ENCODE measurements at places on chromosomes 2 and 18.

DNA sequence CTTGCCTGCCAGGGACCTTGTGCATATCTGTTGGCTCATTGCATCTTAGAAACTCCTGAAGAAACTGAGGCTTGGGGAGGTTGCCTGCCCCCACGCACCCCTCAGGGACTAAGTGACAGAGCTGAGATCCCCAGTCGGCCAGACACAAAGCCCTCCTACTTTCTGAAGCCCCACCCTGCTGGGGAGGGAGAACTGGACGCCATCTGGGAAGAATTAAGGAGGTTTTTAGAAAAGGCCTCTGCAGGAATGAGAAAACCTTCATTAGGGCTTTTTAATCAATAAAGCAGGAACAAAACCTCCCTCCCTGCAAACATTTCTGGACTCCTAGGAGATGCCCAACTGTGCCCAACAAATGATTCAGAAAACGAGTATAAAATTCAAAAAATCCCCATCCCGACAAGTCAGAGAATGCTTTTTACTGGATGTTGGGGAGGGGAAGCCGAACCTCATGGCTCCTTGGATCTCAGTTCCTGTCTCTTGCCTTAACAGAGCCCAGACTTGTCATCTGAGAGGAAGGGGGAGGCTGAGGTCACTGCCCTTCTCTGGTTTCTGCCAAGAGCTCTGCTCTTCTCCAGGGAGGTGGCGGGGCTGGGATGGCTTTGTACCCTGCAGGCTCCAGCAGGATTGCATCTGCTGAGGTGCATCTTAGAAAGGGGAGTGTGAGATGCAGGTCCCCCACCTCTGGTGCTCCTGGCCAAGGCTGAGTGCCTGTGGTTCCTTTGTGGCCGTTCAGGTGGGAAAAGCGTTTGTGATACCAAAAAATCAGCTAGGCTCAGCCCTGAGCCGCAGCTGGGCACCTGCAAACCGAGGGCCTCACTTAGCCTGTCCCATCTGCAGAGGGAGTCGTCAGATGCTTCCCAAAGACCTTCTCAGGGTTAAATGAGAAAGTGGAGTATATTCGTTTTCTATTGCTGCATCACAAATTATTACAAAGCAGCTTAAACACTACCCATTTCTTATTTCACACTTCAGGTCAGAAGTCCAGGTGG is 142.4 kb downstream of the ZFP36L2 start:
- DNase-seq, result no peak

- DNase-seq, result no peak
Measured at GRCh38 chr18:68713796-68714195, 1.1 kb downstream of the TMX3 start.

- no peak for DNase-seq
Measured at GRCh38 chr18:55086906-55087305, 127.6 kb upstream of the CCDC68 start.

GRCh38 chr18:25170402-25170801 is 181.6 kb downstream of the ZNF521 start:
- DNase-seq, result no peak

DNA sequence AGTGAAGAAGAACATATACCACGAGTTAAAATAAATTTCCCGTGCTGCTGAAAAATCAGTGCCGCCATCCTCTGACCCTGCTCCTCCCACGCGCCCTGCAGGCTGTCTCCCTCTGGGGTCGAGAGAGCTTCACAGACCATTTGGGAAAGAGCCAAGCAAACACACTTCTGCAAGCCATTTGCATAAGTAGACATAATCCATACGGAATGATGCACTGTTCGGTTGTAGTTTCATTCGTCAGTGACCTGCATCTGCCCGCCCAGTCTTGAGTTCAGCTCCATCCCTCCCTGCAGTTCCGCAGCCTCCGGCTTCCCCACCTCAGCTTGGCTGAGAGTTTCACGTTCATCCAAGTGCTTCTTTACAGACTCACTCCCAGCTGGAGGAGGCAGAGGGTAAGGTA is 69.6 kb downstream of the TRAPPC12 start:
- DNase-seq, result no peak

DNA sequence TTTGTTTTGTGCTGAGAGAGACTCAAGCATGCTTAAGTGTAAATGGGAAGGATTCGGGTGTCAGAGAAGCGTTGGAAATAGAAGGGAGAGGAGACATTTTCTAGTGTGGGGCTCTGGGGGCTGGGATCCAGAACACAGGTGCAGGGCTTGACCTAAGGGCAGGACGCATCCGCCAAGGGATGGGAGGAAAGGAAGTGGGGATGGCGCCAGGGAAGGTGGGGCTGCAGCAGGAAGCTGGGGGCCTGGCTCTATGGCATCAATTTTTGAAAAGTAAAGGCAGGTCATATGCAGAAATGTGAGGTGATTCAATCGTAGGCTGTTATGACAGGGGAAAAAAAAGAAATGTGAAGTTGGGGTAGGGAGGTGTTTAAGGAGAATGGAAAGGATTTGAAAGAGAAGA is 143.2 kb upstream of the SERTAD2 start:
- DNase-seq, result no peak

GRCh38 chr2:165674780-165675179 is 119.3 kb downstream of the GALNT3 start:
- DNase-seq, result no peak

DNA sequence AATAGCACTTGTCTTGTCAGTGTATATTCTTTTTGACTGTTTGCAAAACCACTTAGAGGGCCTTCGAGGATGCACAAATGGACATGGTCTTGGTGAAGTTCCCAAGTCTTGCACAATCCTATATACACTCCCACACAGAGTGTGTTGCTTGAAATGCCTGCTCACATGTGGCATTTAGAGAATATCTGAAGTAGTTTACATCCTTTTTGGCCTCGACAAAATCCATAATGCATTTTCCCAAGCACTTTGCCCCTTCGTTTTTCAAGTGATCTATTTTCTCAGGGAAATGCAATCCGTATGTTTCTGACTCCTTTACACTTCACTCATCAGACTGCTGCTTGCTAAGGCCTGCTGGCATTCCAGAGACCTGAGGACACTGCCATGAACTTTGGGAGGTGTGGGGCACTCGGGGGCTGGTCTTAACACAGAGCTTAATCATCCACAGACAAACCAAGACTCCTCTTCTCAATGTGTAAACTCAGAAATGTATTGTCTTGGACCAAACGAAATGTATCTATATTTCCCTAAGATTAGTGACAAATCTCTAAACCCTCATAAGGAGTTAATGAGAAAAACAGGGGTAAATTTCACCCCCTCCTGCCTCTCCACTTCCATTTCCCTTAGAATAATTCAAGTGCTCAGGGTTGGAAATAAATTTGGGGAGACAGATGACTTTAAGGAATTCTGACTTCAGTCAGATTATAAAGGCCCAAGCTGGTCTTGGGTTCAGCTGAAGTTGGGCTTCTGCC is 219.3 kb upstream of the APCDD1 start:
- no peak for DNase-seq

- no peak for DNase-seq
Measured at GRCh38 chr2:158998551-158999248, 30.3 kb downstream of the TANC1 start.

GRCh38 chr18:37672932-37673595 is 107.5 kb upstream of the CELF4 start:
- no peak for DNase-seq

- DNase-seq, result no peak
Measured at GRCh38 chr18:3008541-3008940, 4.4 kb downstream of the LPIN2 start.

DNA sequence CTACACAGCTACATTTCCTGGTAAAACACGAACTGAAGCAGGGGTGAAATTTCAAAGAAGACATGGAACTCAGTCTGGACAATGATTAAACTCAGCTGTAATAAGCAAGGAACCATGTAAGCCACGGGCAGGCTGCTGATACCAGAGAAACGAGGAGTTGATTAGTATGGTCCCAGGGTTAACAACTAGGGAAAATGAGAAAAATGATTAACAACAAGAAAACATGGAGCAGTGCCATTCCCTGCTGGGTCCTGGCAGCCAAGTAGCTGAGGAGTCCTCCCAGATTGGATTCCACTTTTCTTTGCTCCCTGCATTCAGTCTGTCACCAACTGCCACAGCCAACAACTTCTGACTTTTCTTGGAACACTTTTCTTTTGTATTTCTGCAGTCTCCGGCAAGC is 517.0 kb upstream of the KLHL29 start:
- DNase-seq, result no peak

GRCh38 chr2:159175182-159175581 is 111.3 kb downstream of the WDSUB1 start:
- DNase-seq, result no peak

DNA sequence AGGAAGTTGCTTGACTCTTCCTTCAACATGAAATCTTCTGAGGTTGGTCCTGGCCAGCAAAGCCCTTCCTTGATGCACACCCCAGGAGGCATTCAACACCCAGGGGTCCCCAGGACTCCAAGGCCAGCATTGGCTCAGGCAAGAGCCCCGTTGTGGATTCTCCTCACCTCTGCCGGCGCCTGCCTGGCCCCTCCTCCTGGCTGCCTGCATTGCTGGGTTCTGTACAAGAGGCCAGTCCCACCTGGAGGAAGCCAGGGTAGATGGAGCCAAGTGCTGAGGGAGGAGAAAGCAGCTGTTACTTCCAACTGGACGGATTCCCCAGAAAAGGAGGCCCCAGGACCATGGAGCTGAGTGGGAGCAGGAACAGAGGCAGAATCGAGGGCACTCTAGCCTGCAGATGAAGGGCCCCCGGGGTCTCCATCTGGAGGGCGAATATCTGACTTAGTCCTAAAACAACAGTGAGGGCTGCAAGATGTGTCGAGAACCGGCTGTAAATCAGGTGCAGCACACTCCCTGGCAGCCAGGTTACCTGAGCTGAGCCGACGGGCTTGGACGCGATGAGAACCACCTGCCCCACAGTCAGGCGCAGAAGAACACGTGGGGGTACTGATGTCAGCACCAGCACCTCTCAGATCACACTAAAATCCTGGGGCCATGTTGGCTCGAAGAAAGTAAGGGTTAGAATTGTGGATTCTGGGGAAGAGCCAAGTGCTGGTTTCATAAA is 399.6 kb upstream of the SALL3 start:
- no peak for DNase-seq

DNA sequence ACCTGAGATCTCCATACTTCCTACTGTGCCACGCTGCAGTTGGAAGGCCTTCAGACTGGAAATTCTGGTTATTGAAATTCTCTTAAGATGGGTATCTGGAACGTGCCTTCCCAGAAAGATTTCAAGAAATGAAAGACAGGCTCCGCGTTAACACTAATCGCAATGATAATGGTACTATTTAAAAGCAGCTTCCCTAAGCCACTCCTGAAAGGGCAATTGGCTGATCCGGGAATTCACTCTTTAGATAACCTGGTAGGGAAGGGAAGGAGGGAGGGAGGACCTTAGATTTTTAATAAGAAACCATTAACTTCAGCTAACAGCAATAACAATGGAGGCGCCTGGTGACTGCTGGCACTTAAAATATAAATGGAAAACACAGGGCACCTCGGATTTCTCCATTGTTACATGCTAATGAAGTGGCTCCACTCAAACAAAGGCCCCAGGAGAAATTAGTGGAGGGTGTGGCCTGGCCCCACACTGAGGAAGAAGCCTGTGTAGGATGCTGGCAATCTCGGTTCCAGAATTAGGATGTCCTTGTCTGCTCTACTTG is 22.5 kb upstream of the MTA3 start:
- DNase-seq, result no peak

- DNase-seq, result no peak
Measured at GRCh38 chr2:101387151-101387834, at the start of gene CREG2. TSS of gene CREG2 (minus strand) at chr2:101387503. CDS start at chr2:101387457, 46 bp downstream.

GRCh38 chr2:62814123-62814522 is 108.6 kb downstream of the EHBP1 start:
- DNase-seq, result no peak

DNA sequence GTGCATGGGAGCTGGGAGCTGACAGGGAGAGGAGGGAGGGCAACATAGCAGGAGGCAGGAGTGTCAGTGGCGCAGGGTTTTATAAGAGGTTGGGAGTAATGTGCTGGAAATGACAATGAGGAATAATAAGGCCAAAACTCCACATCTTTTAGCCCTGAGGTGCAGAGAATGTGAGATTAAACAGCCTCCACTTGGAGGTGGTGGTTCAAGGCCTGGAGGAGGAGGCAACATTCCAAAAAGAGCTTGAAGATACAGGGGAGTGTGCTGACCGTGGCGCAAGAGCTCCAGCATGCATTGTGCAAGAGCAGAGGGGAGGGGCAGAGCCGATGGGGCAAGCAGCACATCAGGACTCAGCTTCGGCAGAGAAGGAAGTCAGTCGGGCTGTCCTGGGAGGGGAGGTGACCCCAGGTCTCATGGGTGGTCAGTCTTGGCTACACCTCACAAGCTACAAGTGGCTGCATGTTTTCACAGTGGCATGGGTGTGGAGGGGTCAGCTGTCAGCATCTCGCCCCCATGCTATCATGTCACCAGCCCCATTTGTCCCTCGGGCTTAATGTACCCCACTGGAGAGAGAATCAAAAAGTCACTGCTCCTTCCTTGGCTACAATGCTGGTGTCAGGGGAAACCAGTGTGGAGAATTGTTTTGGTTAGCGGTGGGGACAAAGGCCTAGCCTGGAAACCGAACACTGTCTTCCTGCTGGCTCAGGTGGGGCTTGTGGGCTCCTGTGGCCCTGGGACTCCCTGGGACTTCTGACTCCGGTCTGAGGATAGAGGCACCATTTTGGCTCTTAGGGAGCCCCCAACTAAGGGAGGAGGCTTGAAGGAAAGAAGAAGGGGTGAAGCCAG is 208.0 kb downstream of the ZFP36L2 start:
- no peak for DNase-seq

- no peak for DNase-seq
Measured at GRCh38 chr2:79717364-79718007, 204.6 kb downstream of the CTNNA2 start.

- DNase-seq, result no peak
Measured at GRCh38 chr18:38616306-38616705, 1050.7 kb upstream of the CELF4 start.

- no peak for DNase-seq
Measured at GRCh38 chr2:161134547-161135518, 25.4 kb upstream of the TANK start.

DNA sequence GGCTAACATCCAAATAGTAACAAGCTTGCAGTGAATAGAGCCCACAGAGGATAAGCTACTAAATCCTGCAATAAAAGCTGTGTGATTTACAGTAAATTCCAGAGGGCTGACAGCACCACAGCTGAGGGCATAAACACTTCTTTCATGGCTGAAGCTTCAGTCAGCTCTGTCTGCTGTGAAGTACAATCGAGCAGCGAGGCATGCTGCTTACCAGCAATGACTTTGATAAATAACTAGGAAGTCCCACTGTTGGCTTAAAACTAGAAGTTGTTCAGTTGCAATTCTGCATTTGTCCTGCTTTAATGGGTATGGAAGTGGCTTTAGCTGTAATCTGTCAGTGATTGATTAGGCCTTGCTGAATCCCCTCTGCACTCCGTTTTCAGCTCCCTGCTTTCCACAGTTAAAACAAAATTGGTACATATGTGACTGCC is 65.2 kb upstream of the FIGN start:
- no peak for DNase-seq

DNA sequence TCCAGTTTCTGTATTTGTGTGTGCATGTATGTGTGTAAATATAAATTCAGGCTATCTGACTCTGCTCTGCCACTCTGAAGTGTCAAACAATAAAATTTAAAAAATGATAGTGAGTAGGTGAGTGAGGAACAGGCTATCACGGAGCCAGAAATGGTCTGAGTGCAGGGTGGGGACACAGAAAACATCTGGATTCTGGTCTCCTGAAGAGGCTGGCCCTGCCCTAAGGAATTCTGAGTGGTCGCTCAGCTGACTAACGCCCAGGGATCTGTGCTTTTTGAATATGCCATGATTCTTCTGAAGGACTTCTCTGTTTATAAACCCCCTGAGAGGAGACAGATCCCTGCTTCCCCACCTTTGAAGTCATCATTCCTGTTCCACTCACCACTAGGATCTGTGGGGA is 353.9 kb upstream of the GYPC start:
- no peak for DNase-seq
